D721Med (cell line): ENCODE measurements at places on chromosomes 6 and 20.

DNA sequence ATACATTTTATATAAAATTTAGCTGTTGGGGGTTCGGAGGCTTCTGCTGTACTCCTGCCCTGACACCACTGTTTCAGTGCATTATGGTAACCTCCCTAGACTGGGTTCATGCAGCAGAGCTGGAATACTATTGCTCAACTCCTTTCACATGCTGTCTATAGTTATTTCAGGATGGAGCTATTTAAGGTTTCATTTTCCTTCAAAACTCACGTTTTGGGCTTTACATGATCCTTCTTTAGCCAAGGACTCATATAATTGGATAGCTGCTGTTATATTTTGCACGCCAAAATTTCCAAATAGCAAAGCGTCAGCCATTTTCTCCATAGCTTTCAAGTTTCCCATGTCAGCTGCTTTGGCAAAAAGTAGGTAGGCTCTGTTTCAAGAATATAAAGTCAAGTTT lies 76.8 kb downstream of the SEL1L2 start:
- DNase-seq, result no peak

- no peak for DNase-seq
These were observed 324.7 kb upstream of the JARID2 start for GRCh38 chr6:14921170-14921569.

- DNase-seq, result no peak
These were observed 41.2 kb upstream of the PROKR2 start for GRCh38 chr20:5357946-5358345.

GRCh38 chr20:62704341-62704948 lies 4.2 kb upstream of the NTSR1 start:
- DNase-seq, result no peak
